NCI-H748 treated with DMSO at 0.1 percent for 48 hours (cell line): ENCODE measurements at places on chromosomes 7 and 10.

DNA sequence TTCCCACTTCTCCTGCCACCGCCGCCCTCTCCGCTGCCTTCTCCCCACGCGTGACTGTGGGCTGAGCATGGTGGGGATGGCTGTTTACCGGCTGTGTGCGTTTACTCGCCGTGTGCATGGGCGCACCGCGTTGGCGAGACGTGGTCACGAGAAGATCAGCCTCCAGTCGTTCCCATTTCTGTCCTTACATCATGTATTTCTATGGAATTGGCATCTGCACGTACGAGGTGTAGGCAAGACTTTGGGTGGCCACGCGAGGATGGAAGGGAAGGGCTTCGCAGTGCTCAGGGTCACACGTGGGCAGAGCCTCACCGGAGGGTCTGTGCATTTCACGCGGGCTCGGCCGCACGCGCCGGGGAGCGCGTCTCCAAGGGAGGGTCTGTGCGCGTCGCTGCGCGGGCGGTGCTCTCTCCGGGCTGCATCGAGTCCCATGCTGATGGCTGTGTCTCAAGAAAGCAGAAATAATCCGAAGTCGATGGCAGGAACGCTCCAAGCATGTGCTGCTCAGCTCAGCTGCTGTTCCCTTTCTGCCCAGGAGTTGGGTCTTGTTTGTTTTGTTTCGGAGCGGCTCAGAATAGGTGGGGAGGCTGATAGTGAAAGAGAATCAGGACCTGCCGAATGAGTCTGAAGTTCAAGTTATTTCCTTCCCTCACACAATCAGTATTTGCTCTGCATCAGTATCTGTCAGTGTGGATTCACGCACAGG, 973 bp downstream of the CAMK1D start:
- DNase-seq, result peak; percentile 11

DNA sequence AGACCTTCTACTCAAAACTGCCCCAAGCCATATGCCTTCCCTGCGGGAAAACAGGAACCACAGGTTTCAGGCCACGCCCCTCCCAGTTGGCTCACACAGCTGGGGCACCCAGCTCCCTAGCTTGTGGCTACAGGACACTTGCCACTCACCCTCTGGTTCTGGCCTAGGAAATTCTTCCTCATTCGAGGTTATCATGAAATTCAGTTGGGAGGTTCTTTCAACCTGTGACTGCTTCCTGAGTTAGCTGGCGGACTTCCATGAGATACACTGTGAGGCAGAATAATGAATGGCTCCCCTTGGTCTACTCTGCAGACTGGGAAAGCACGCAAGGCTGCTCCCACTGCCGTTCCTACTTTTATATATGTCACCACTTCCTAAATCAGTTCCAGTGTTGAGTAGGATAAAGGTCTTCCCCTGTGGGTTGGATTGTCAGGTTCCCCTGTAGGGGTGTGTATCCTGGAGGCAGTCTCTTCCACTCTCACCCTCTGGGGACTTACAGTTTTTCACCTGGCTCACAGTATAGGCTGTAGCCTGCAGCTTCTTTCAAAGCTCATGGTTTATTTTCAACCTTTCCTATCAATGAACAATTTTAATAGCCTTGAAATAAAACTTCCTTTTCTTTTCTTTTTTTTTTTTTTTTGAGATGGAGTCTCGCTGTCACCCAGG, 37.0 kb downstream of the GPR22 start:
- no peak for DNase-seq

DNA sequence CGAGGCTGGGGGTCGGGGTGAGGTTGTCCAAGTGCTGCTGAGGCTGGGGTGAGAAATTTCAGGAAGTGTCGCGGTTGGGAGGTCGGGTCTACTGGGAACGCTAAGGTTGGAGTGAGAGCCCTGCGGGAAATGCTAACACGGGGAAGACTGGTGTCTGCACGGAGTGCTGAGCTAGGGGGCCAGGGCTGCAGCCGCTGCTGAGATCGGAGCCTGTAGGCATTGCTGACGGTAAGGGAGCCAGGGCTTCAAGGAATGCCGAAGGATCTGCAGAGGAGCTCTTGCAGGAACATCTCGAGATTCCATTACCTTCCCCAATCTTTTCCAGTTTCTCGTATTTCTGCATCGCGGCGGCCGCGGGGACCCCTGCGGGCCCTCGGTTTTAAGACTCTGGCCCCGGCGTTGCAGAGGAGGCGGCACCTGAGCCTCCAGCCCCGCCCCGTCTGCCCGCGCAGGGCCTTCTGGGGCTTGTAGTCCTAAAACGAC, at the start of gene CDK5:
CDK5 (minus strand) TSS at position 392 of the 483 bp plus-strand sequence; CDS start at position 343, 49 bp downstream.
- peak; percentile 49 for DNase-seq

GRCh38 chr7:26091933-26092332, 60.1 kb upstream of the NFE2L3 start:
- DNase-seq, result no peak

GRCh38 chr7:1046722-1047679, 2.7 kb downstream of the GPR146 start:
- no peak for DNase-seq

DNA sequence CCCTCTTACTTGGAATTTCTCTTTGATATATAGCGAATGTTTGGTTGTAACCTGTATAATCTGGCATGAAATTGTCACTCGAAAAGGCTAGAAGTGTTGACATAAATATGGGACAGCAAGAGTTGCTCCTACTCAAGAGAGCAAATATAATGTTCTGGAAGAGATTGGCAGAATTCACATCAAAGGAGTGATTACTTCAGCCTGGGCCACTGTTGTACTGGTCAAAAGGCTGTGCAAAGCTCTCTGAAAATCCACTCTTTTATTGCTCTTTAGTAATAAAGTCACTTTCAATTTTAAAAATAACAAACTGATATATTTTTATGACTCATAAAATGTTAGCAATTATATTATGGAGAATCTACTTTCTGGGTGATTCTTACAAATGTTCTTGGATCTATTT, 58.2 kb downstream of the CFTR start:
- no peak for DNase-seq

- DNase-seq, result no peak
Observed at GRCh38 chr10:27134371-27134770, 19.8 kb downstream of the YME1L1 start.

DNA sequence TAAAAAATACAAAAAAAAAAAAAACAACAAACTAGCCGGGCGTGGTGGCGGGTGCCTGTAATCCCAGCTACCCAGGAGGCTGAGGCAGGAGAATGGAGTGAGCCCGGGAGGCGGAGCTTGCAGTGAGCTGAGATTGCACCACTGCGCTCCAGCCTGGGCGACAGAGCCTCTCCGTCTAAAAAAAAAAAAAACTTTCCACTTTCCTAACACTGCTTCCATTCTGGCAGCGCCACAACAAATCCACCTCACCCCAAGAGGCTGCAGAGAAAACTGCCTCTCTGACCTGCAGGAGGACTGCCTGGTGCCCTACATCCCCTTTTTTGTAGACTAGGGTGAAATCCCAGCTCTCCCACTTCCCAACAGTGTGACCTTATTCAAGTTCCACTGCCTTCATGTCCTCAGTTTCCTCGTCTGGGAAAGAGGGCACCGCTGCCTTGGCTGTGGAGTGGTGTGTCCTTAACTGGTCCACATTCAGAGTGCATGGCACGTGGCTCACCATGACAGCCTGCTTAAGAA, 2.6 kb upstream of the MBL2 start:
- DNase-seq, result no peak

DNA sequence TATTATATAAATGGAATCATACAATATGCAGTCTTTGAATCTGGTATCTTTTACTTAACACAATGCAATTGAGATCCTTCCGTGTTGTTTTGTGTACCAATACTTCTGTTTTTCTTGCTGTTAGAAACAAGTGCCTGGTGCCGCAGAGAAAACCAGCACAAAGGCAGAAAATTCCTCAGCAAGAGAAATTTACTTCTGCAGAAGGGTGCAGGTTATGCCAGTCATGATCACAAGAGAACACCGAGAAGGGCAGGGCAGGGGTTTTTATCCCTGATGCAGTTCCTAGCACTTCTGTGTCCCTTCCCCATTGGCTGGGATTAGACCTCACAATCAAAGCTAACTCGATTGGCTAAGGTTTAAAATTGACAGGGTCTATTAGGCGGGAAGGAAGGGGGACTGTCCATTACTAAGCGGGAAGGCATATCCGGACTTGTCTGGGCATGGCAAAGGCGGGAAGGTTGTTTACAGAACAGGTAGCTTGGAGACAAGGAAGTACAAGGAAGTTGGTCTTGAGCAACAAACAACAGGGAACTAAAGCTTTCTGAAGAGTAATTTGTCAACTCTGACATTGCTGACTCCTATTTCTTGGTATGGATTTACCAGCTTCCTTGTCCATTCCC, 2.4 kb upstream of the ZNF33B start:
- no peak for DNase-seq

DNA sequence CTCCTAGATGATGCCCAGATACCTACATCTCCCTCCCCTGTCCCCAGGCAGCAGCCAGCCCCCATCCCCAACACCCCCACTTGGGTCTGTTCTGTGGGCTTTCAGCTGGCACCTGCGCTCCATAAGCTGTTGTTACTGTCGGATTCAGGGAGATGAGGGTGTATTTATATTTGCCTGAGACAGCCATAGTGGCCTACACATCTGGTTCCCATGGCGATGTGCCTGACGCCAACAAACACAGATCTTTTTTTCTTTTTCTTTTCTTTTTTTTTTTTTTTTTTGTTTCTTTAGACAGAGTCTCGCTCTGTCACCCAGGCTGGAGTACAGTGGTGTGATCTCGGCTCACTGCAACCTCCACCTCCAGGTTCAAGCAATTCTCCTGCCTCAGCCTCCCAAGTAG, 73.1 kb downstream of the CLIP2 start:
- DNase-seq, result no peak

- DNase-seq, result no peak
Observed at GRCh38 chr10:110793886-110794285, 77.8 kb upstream of the PDCD4 start.

DNA sequence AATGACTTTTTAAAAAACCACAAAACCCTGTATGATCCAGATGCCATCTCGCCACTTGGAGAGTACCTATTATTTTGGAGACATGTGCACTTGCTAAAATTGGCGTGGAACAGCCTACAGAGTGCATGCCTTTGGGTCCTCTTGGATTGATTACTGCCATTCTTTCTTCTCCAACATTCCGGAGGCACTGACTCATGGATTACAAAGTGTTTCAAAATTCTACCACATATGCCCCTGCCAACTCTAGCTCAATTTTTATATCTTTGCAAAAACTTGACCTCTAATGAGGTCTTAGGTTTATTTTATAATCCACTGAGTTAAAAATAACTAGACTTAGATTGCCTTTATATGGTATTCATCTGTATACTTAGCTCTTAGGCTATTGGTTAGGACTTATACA, 55.8 kb upstream of the KIF5B start:
- no peak for DNase-seq

DNA sequence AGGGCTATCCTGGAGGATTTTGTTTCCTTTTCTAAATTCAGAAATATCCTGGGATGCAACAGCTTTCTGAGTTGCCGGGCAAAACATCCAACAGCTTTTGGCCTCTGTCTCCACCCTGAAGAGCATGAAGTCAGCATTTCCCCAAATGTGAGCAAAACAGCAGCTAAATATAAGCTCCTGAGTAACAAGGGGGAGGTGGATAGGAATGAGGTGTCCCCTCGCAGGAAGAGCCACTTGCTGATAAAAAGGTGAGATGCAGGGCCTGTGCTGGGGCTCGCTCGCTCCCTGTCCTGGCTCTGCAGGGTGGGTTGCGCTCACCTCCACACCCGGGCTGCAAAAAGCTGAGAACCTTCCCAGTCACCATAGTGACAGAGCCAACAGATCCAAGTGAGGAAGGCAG, 264.3 kb downstream of the ZEB1 start:
- DNase-seq, result no peak

GRCh38 chr10:75598998-75599397, 167.6 kb downstream of the LRMDA start:
- DNase-seq, result no peak

DNA sequence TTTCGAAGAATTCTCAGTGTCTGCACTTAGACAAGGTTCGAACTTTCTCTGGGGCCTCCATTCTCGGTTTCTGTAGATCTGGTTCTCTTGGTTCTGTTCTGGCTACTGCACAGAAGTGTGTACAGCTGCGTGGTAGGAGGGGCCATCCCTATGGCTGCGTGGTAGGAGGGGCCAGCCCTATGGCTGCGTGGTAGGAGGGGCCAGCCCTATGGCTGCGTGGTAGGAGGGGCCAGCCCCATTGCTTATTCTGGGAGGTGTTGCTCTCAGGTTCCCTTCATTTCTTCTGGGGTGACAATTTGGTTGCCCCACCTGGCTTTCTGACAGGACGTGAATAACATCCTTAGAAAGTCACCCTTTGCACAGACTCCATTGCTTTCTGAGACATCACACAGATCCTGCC, 65.2 kb upstream of the CHST15 start:
- no peak for DNase-seq

DNA sequence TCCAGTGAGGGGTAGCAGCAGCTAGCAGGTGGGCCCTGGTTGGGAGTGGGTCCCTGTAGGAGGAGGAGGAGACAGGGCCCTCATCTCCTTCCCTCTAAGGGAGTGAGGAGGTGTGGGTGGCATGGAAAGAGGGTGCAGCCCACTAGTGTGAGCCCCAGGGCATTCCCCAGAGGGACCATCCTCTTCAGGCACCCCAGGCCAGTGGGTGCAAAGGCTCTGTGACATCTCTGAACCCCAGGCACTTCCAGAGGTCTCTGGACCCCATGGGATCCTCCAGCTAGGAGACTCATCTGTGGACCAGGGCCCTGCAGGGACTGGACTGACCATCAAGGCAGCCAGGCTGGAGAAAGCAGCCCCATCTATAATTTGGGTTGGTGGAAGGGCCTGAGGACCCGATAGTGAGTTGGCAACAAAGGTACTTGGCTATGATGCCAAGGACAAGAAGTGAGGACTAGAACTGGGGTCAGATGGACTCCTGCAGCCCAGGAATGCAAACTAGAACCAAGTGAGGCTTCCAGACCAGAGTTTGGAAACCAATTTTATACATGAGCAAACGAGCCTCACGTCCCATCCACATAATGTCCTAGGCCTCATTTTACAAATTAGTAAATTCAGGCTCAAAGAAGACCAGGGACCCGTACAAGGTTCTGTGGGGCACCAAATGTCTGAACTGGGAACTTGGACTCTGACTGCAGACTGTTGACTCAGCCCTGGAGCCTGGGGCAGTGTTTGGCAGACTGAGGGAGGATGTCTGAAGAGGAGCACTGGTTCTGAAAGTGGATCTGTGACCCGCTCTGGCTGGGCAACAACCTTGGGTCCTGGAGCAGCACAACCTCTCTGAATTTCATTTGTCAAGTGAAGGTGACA, 1.4 kb upstream of the VSTM4 start:
- no peak for DNase-seq

DNA sequence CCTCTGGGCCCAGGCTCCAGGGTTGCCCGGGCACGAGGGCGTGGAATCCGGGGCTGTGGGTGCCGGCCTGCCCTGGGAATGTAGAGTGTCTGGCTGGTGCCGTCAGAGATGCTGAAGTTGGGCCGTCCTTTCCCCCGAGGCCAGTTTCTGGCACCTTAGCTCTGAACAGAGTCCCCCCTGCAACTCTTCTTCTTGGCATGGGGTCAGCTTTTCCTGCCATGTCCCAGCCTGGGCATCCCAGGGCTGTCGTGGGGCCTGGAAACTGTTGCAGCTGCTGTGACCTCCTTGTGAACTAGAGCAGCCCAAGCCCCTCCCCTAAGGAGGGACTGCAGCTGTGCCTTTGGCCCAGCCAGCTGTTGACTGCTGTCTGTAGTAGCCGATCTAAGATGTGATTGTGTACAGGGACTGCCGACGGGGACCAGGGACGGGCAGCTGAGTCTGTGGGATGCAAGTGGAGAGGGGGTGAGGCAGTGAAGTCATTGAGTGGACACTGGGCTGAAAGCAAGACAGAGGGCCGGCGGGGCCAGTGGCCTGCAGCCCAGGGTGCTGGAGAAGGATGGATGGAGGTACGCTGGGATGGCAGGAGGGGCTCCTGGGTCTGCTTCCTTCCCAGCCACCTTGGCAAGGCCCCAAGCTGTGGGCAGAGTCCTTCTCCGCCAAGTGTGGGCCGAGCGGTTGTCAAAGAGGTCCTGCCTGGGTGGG, 35.8 kb downstream of the GBX1 start:
- DNase-seq, result no peak
